ENCODE measurements at places on chromosomes 2 and 18. TPM values are rescaled to one million over a fixed set of nuclear protein-coding genes. Genes with fewer than 3 reads are reported as not detected.

DNA sequence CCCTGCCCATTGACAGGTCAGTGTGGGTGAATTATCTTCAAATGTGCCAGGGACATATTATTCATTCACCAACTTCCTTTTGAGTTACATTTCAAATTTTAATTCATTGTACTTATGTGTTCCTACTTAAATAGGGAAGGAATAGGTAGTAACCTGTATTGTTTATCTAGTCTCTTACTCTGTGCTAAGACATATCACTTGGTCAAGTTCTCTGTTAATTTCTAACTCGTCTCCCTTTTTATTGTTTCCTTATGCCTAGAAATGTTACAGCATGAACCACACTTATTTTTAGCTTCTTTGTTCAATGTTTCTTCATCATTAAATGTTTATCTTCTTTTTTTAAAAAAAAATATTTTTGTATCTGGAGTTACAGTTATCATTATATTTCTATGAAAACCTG is 151.9 kb downstream of the HAUS1 start:
- DNase-seq, result no peak
- no peaks in the 10 kb centered on the region for H3K27me3 ChIP-seq
- H3K4me3 ChIP-seq, result no peak overlapping the region
- peaks cover 9% of the 10 kb centered on the region for H3K4me1 ChIP-seq

The CACNB4 gene
- 18.2 TPM for total RNA-seq

The KIAA2012 gene
- total RNA-seq, result not detected

The OR6B2 gene
- total RNA-seq, result not detected

- no peak overlapping the region for H3K4me3 ChIP-seq
- H3K27me3 ChIP-seq, result no peaks in the 10 kb centered on the region
- no peaks in the 10 kb centered on the region for H3K4me1 ChIP-seq
- H3K36me3 ChIP-seq, result no peaks in the 10 kb centered on the region
- DNase-seq, result no peak
Measured at GRCh38 chr2:179125404-179125803, 75.5 kb upstream of the CCDC141 start.

DNA sequence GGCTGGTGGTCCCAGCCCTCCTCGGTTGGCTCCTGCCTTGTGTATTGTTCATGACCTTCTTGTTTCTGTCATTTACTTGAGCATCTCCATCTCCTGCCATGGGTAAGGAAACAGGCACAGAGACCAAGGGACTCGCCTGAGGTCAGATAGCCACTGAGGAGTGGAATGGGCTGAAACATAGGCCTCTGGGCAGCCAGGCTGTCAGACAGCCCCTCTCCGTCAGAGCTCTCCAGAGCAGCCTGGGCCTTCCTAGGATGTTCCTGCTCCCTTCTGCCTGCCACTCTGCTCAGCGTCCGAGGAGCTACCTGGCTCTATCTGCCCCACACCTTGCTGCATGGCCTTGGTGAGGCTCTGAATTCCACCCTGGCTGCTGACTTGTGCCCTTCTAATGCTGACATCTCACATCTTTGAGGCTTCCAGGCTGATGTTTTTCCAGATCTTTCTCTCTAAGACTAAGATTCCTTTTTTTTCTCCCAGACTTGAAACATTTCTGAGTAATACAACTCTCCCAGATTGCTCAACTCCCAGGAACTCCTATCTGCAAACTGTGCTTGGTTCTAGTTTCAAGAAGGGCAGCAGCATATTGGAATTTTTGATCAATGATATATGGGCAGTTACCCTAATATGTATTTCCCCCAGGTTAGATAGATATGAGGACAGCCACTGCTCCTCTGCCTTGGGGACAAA is 67.7 kb downstream of the MCFD2 start:
- no peaks in the 10 kb centered on the region for H3K4me1 ChIP-seq
- no peak for DNase-seq
- peaks cover 5% of the 10 kb centered on the region for H3K27me3 ChIP-seq
- H3K27ac ChIP-seq, result no peak overlapping the region
- no peak overlapping the region for H3K4me3 ChIP-seq
- no peaks in the 10 kb centered on the region for H3K36me3 ChIP-seq

The ASPRV1 gene
- 0.53 TPM for total RNA-seq

GRCh38 chr2:187408926-187409325 is 39.1 kb downstream of the CALCRL start:
- no peaks in the 10 kb centered on the region for H3K36me3 ChIP-seq
- no peaks in the 10 kb centered on the region for H3K27me3 ChIP-seq
- no peak overlapping the region for H3K4me3 ChIP-seq
- no peak for DNase-seq
- H3K27ac ChIP-seq, result no peak overlapping the region

GRCh38 chr2:96550787-96551604 is 14.4 kb downstream of the ARID5A start:
- H3K36me3 ChIP-seq, result peaks cover 43% of the 10 kb centered on the region
- DNase-seq, result no peak
- no peak overlapping the region for H3K27ac ChIP-seq
- H3K4me1 ChIP-seq, result peaks cover 4% of the 10 kb centered on the region
- H3K27me3 ChIP-seq, result no peaks in the 10 kb centered on the region

The SCYGR2 gene
- not detected for total RNA-seq

DNA sequence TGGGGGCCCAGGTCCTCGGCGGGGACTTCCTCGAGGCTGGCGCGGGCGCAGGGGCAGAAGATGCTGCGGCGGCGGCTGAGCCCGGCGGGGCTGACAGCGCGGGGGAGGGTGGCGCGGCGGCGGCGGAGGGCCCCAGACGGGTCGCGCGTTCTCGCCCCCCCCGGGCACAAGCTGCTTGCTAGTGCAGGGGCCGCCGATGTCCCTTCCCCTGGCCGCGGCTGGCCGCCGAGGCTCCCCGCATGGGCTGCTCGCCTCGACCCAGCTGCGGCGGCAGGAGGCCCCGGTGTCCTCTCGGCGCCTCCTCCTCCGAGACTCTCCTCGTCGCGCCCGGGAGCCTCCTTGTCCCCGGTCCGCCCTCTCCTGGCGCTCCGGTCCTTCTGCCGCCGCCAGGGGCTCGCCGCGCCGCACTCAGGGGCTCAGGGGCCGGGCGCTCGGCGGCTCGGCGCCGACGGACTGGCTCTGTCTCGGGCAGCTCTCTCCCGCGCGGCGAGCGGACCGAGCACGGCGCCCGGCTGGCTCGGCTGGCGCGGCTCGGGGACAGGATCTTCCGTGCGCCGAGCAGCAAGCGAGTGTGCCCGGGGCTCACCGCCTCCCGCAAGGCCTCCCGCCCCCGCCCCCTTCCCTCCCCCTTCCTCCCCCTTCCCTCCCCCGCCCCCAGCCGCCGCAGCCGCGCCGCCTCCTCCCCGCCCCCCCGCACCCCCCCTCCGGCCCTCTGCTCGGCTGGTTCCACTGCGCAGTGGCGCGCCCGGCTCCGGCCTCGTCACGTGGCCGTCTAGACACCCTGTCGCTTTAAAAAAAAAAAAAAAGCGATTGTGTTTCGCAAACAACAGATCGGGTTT is 902 bp upstream of the SMAD7 start:
- H3K36me3 ChIP-seq, result no peaks in the 10 kb centered on the region
- peak overlapping the region; percentile 64 for H3K27ac ChIP-seq
- peaks cover 10% of the 10 kb centered on the region for H3K4me1 ChIP-seq
- H3K4me3 ChIP-seq, result peak overlapping the region; percentile 92
- H3K27me3 ChIP-seq, result no peaks in the 10 kb centered on the region
- DNase-seq, result no peak

GRCh38 chr2:130894326-130894942 is 57.7 kb downstream of the ARHGEF4 start:
- H3K27me3 ChIP-seq, result peaks cover 1% of the 10 kb centered on the region
- no peak overlapping the region for H3K27ac ChIP-seq
- H3K36me3 ChIP-seq, result no peaks in the 10 kb centered on the region
- H3K4me3 ChIP-seq, result no peak overlapping the region

The SNRPD1 gene
- 146 TPM for total RNA-seq

GRCh38 chr18:76364282-76365259 is 130.5 kb downstream of the ZNF516 start:
- peaks cover 17% of the 10 kb centered on the region for H3K4me1 ChIP-seq
- H3K36me3 ChIP-seq, result peaks cover 3% of the 10 kb centered on the region

DNA sequence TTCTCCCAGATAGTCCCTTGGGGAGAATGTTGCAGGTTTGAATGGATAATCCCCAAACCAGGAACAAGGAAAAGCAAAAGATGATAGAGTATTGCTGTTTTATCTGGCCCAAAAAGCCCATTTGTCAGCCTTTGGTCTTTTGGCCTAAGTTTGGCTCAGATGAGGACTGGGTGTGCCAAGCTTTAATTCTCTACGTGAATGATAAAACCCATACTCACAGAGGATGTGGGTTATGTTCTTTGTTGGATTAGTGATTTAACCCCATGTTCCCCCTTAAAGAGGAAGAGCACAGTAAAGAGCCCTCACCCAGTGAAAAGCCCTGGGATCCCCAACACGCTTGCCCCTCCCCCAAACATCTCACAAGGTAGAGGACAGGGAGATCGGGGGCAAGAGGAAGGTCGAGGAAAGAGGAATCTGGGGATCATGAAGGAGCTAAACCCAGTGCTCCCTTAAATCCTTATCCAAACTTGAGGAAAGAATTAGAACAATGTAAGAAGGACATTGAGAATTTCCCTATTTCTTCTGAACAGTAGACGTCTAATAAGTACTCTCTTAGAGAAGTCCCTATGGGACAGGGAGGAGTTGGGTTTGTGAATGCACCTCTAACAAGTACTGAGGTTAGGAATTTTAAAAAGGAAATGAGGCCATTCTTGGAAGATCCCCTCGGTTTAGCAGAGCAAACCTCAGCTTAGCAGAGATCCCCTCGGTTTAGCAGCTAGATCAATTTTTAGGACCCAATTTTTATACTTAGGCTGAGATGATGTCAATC is 105.0 kb downstream of the HIBCH start:
- no peaks in the 10 kb centered on the region for H3K4me1 ChIP-seq
- H3K27me3 ChIP-seq, result no peaks in the 10 kb centered on the region
- DNase-seq, result no peak
- no peak overlapping the region for H3K27ac ChIP-seq

- H3K4me3 ChIP-seq, result no peak overlapping the region
- no peak overlapping the region for H3K27ac ChIP-seq
- no peaks in the 10 kb centered on the region for H3K36me3 ChIP-seq
- H3K27me3 ChIP-seq, result no peaks in the 10 kb centered on the region
Measured at GRCh38 chr2:9071584-9072124, 68.2 kb upstream of the MBOAT2 start.

DNA sequence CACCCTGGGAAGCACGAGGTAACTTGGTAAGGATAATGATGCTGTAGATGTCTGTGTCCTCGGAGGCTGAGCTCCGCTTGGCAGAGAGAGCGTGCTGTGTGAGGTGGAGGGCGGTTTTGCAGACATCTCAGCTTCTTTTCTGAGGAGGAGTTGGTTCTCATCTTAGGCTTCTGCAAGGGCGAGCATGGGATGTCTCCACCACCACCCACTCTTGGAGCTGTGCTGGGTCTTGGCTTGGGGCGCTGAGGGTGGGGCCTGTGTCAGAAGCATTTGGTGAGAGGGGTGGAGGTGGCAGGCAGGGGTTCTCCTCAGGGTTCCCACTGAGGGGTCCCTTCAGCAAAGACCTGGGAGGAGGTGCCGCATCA is 9.2 kb downstream of the OXER1 start:
- H3K27me3 ChIP-seq, result no peaks in the 10 kb centered on the region
- H3K4me1 ChIP-seq, result peaks cover 52% of the 10 kb centered on the region
- H3K36me3 ChIP-seq, result no peaks in the 10 kb centered on the region

GRCh38 chr2:168896783-168897182 is 4.3 kb upstream of the G6PC2 start:
- no peak overlapping the region for H3K4me3 ChIP-seq
- no peaks in the 10 kb centered on the region for H3K4me1 ChIP-seq
- H3K36me3 ChIP-seq, result no peaks in the 10 kb centered on the region
- peaks cover 3% of the 10 kb centered on the region for H3K27me3 ChIP-seq
- DNase-seq, result no peak

The ITGA4 gene
- total RNA-seq, result 87.9 TPM

GRCh38 chr2:240392948-240393830 is 42.3 kb upstream of the GPC1 start:
- no peaks in the 10 kb centered on the region for H3K36me3 ChIP-seq
- H3K27me3 ChIP-seq, result peaks cover 2% of the 10 kb centered on the region
- H3K4me3 ChIP-seq, result no peak overlapping the region
- no peaks in the 10 kb centered on the region for H3K4me1 ChIP-seq
- no peak for DNase-seq

DNA sequence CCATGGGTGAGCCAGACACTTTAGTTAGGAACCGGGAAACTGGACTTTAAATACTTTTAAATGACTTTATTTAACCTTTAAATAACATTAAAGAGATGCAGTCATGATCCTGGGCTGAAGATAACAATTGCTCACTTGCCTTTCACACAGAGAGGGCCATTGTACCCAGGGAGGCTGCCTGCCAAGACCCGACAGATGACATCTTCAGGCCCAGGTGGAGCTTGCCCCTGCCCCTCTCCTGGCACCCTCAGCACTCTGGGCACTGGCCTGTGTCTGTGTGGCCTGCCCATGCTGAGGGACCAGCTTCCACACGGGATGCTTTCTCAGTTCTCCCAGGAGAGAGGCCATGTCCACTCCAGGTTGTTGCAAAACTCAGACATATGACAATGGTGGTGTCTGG is 216.4 kb upstream of the MYT1L start:
- no peak for DNase-seq
- H3K36me3 ChIP-seq, result no peaks in the 10 kb centered on the region
- H3K4me1 ChIP-seq, result no peaks in the 10 kb centered on the region
- H3K4me3 ChIP-seq, result no peak overlapping the region
- no peak overlapping the region for H3K27ac ChIP-seq

- no peak overlapping the region for H3K4me3 ChIP-seq
- no peaks in the 10 kb centered on the region for H3K36me3 ChIP-seq
- H3K4me1 ChIP-seq, result no peaks in the 10 kb centered on the region
- H3K27ac ChIP-seq, result no peak overlapping the region
Measured at GRCh38 chr2:205323929-205324328, 358.4 kb upstream of the NRP2 start.

DNA sequence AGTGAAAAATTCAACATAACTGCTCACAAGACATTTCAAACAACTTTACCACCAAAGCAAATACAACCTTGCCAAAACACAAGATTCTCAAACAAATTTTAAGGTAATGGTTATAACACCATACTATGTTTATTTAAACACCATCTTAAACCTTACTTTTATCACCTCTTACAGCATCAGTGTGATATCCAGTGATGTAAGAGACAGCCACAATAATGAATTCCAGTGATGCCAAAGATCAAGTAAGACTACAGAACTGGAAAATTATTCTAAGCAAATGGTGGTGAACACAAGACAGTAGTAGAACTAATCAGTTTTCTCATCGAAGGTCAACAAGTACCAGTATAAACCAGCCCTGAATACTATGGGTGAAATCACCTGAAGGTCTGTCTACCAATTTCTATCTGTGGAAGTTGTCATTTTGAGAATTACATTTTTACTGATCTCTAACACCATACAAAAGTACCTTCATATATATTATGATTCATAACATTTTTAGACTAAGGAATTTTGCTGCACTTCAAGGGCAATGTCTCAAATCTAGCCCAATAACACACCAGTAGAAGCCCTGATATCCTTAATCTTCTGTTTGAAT is 146.2 kb downstream of the RBMS1 start:
- H3K27me3 ChIP-seq, result no peaks in the 10 kb centered on the region
- no peak overlapping the region for H3K4me3 ChIP-seq
- no peak overlapping the region for H3K27ac ChIP-seq
- H3K36me3 ChIP-seq, result no peaks in the 10 kb centered on the region
- no peak for DNase-seq

GRCh38 chr2:25749676-25750075 is 76.3 kb upstream of the DTNB start:
- no peak overlapping the region for H3K4me3 ChIP-seq
- DNase-seq, result no peak
- H3K4me1 ChIP-seq, result no peaks in the 10 kb centered on the region
- H3K27ac ChIP-seq, result no peak overlapping the region
- H3K36me3 ChIP-seq, result no peaks in the 10 kb centered on the region

- no peaks in the 10 kb centered on the region for H3K27me3 ChIP-seq
- no peak for DNase-seq
- H3K4me1 ChIP-seq, result no peaks in the 10 kb centered on the region
- no peak overlapping the region for H3K27ac ChIP-seq
Measured at GRCh38 chr2:223995569-223995968, 38.3 kb downstream of the MRPL44 start.

GRCh38 chr18:63100630-63101055 is 218.9 kb downstream of the BCL2 start:
- DNase-seq, result no peak
- no peaks in the 10 kb centered on the region for H3K36me3 ChIP-seq
- H3K27ac ChIP-seq, result no peak overlapping the region
